Activated T-helper 1 cell treated with Interleukin-2 at 50 U/mL for 16 hours (primary cell): ENCODE measurements at places on chromosomes 3 and 15.

DNA sequence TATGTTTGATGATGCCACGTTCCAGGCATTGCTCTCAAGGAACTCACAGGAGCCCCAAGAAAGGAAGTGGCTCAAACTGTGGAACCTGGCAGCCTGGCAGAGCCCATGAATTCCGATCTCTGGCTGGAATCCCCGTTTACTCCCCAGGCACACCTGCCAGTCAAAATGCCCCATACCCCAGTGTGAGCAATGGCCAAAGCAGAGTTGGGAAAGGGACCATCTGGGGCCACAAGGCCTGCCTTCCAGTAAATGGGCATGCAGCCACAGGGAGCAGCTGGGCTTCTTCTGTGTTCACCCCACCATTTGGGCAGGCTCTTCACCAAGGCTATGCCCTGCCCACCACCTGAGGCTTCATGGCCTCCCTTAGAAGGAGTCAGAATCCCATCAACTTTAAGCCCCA lies 257.0 kb upstream of the GOLGA6L4 start:
- DNase-seq, result no peak

- DNase-seq, result no peak
Observed at GRCh38 chr3:133588784-133589465, 15.4 kb downstream of the CDV3 start.

- no peak for DNase-seq
Observed at GRCh38 chr15:54559405-54560069, 581.3 kb downstream of the UNC13C start.

DNA sequence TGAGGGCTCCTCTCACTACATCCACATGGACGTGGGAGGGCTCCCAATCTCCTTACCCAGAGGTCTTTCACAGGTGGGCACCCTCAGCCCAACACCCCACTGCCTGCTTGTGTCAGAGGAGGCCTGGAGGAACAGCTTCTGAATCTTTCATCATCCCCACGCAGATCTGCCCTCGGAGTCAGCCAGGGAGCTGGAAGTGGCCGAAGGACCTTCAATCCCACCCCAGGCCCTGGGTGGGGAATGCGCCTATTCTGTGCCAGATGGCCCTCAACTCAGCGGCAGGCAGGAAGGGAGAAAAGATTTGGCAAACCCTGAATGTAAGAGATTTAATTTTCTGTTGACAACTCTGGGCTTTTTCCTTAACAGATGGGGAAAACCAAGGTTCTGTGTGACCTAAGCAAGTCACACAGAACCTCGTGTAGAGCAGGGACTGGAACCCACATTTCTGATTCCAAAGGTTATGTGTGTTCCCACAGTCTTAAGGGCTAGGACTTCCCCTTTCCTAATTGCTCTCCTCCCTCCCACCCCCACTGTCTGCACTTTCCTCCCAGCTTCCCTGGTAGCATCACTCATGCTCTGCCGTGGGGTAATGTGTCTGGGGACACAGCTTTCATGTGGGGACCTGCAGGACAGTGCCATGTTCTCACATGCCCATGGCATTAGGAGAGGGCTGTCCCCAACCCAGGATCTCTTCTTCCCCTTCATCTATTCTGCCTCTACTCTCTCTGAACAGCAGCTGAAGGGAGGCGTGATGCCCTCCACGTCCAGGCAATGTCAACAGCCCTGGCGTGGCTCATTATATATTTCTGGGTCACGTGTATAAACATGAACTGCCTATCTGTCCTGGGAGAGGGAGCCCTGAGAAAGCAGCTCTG lies 98.1 kb downstream of the SEMA5B start:
- no peak for DNase-seq

- no peak for DNase-seq
Observed at GRCh38 chr15:51724199-51724598, 13.3 kb downstream of the LYSMD2 start.

DNA sequence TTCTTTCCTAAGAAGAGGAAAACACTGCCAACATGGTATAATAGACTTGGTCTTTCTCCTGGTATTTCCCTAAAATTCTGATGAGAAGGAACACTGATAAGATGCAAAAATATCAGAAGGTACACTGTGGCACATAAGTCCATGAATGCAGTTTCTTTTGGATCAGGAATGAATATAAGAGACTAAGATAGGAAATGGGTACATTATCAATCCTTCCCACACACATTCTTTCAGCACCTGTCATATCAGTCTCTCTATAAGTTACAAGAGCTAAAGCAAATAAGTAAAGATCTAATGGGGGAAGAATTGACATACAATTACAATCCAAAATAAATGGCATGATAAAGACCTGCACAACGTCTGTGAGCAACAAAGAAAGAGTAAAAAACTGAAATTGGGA lies 1101.0 kb downstream of the ROBO2 start:
- no peak for DNase-seq

- no peak for DNase-seq
Observed at GRCh38 chr3:197994736-197995135, 34.7 kb downstream of the LMLN start.

- DNase-seq, result no peak
Observed at GRCh38 chr3:10554236-10554611, 48.8 kb upstream of the ATP2B2 start.

DNA sequence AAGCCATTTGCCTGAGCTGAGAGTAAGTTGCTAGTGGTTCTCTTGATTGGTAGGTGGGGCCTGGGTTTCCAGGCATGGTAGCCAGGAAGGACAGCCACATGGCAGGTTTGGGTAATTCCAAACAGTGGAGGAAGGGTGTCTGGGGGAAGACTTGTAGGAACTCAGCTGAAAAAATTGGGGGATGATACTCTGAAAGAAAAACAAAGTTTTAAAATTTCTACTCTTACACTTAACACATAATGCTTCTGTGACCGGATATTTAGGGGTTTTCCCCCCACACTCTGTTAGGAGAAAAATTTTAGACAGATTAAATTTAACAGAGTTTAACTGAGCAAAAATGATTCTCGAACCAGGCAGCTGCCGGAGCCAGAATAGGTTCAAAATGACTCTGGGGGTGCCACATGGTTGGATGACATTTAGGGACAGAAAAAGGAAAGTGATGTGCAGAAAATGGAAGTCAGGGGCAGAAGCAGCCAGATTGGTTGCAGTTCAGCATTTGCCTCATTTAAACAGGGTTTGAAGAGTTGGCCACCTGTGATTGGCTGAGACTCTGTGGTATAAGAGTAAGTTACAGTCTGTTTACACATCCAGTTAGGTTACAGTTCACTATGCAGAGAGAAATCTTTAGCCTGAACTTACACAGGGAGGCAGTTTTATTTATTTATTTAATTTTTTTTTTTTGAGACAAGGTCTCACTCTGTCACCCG lies 8.1 kb downstream of the B2M start:
- no peak for DNase-seq

DNA sequence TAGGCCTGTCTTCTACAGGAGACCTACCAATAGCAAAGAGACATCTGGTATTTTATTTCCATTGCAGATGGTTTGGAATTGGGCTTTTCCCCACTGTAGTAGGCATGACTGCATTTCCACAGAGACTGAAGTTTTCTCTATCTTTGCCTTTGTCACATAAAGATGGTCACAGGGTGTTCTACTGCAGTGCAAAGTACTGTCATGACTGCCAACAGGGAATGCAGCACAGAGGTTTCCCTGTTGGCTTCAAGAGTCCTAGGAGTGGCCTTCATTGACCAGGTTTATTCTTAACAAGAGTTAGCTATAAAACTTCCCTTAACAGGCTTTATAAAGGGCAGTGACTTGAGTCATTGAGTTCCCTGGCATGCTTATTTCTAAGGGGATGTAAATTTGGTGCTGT lies 36.8 kb upstream of the TM4SF4 start:
- no peak for DNase-seq

GRCh38 chr3:120601554-120601953 lies 5.4 kb downstream of the NDUFB4 start:
- DNase-seq, result no peak

- no peak for DNase-seq
Observed at GRCh38 chr3:2567451-2567850, 468.8 kb downstream of the CNTN4 start.
